ENCODE measurements at places on chromosomes 5 and 9. TPM values are rescaled to one million over a fixed set of nuclear protein-coding genes. Genes with fewer than 3 reads are reported as not detected.

DNA sequence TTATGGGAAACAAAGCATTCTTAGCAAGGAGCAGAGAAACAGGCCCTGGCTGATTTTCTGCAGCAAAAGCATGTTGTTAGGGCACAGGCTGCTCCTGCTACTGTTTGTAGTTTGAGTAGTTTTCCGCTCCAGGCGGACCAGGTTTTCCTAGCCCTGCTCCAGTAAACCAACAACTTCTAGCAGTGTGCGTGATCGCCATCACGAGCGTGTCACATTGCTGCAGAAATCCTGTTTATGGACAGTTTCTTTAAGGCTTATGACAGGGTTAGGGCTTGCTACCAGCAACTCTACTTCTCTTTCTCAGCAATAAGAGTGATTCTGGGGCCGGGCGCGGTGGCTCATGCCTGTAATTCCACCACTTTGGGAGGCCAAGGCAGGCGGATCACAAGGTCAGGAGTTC, 803.9 kb upstream of the CDH10 start:
- no peak for DNase-seq

GRCh38 chr9:35717132-35717870, 14.7 kb downstream of the TLN1 start:
- no peak for DNase-seq

GRCh38 chr5:78429332-78429980, 69.0 kb downstream of the SCAMP1 start:
- no peak for DNase-seq

GRCh38 chr9:123637606-123637944, 281.6 kb downstream of the CRB2 start:
- DNase-seq, result no peak

DNA sequence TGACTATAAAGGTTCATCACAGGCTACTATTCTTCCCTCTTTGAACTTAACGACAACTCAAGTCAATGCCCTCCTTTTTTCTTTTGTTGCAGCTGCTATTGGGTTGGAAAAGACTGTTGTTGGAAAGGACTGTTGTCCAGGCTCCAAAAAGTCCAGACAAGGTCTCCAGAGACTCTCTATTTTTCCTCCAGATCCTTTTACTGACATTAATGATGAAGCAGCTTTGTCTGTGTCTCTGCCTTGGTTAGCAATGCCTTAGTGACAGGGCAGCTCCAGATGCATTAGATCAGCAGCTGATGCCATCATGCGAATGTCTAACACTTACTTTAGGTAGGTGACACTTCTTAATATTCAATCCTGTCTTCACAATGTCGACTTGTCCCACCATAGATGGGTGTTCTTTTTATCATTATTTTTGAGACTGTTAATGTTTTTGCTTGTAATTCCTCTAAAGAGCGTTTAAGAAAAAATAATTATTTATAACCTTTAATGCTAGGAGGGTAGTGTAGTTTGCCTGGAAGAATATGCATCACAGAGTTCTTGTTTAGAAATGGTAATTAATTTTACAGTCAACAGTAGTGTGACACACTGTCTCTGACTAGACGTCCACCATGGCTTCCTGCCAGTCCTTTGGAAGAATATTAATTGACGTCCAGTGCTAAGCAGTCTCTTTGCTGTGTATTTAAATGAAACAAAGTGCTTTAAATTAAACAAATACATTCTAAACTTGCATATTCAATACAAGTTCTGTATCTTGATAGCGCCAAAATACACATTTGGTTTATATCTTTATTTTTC, 492.2 kb downstream of the NR2F1-AS1 start:
- no peak for DNase-seq

DNA sequence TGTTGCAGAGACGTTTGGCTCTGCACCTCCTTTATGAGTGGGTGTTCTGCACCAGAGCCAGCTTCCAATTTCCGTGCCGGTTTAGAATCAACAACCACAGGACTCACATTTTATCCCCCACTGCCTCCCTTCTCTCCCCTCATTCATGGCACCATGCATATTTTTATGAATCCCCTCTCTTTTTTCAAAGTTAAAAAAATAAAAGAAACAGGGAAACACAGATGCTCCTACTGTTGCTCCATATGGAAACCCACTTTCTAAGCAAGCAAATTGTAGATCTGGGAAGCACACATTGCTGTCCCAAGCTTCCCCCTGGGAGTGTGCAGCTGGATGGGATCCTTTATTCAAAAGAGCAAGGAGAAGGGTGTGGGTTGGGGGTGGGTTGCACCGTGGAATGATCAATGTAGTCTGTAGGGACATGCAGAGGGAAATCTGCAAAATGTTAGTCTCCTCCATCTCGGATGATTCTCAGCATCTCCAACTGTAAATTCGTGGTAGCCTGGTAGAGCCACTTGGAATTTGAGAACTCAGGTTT, 410.0 kb upstream of the ADAMTSL1 start:
- DNase-seq, result no peak

- no peak for DNase-seq
These were observed 143.7 kb downstream of the PTTG1 start for GRCh38 chr5:160565376-160565775.

- DNase-seq, result peak; percentile 27
These were observed at the start of gene TJP2 for GRCh38 chr9:69173891-69174615. Gene TJP2, plus strand, starts transcription at chr9:69174277. Its CDS starts 96 bp downstream, at chr9:69174373.

DNA sequence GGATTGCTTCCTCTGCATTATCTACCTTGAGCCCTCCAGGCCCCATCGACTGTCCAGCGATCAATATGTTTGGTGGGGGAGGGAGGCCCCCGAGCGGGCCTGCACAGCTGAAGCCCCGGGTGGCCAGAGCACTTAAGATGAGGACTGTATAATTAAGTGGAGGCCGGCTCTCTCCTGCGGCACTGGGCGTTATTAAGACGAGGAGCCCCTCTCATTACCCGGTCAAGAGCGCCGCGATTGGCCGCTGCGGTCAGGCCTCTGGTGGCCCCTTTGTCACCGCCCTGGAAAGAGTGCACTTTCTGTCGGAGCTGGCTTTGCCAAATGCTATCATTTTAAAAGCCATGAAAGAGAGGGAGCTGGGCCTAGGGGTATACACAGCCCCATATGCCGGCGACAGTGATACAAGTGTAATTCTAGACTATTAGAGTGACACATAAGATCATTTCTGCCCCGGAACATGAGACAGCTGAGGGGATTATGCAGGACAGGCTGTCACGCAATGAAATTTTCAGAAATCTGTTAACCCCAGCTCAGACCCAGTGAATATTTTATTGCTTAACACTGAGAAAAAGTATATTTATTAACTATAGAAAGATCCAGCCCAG, 106.3 kb upstream of the IRX1 start:
- no peak for DNase-seq

DNA sequence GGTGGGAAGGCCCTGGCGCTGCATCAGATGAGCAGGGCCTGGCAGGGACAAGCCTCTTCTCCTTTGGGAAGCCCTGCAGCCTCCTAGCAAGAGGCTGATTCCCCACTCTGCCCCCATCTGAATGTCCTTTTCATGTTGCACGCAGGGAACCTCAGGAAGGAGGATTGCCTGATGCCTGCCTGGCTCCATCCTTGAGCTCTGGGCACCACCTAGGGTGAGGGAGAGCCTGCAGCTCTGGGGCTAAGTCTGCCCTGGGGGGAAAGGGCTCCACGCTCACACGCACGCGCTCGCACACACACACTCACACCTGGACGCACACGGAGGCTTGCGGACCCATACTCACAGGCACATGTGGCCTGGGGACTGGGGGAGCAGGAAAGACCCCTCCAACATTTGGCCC, 86.6 kb downstream of the LMX1B start:
- DNase-seq, result no peak

DNA sequence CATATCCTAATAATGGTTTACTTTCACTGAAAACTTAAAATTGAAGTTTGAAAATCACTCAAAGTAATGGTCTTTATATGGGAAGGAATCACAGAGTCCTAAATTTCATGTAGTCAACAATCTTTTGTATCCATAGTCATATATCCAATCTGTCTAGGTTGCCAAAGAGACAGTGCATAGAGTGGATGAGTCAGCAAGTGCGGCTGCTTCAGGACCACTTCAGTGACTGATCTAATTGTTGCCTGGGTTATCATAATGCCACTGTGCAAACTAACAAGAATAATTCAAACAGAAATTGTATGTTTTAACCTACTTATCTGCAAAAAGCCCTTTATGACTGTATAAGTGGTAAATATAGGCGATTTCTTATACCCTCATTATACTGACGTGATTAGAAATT, 211.3 kb upstream of the PRR16 start:
- DNase-seq, result no peak

Gene TMOD1
- total RNA-seq, result 5.4 TPM

Gene POLR3G
- total RNA-seq, result 0.76 TPM

Gene SLC6A19
- total RNA-seq, result 9.9 TPM

Gene TARS1
- total RNA-seq, result 29.7 TPM
